ENCODE measurements at places on chromosomes 2 and 18.

GRCh38 chr2:32003791-32004190 lies 7.0 kb downstream of the MEMO1 start:
- no peak for DNase-seq

GRCh38 chr2:2840681-2841300 lies 509.7 kb upstream of the MYT1L start:
- no peak for DNase-seq

DNA sequence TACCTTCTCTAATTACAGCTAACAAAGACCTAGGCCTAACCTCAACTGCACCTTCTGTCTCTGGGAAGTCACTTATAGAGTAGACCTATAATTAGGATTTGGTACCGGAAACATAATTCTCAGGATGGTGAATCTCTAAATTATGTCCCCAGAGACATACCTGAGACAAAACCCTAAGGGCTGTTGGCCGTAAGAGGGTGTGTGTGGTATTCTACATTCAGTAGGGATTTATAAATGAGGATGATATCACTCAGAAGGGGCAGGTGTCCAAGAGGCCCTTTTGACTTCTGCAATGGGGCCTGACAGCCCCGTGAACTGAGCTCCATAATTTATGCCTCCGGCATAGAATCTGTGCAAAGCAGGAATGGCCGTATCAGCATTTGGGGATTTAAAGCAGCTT lies 13.5 kb upstream of the DARS1 start:
- DNase-seq: no peak

GRCh38 chr18:44602845-44603244 lies 77.8 kb upstream of the SETBP1 start:
- DNase-seq: no peak

DNA sequence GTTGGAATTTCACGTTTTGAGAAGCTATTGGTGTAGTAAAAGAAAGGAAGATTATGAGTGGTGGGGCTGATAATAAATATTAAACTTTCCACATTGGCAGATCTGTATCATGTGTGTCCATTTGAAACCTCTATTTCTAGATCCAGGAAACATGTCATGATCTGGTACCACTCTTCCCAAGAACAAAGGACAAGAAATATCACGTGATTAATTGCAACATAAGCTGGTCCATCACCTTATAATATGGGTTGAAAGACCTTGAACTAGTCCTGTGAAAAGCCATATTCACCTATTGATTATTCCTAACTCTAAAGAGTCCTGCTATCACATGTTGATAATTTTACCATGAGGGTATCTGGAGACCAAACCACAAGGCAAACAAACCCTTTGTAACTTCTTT lies 335.3 kb upstream of the SMIM21 start:
- DNase-seq: no peak

DNA sequence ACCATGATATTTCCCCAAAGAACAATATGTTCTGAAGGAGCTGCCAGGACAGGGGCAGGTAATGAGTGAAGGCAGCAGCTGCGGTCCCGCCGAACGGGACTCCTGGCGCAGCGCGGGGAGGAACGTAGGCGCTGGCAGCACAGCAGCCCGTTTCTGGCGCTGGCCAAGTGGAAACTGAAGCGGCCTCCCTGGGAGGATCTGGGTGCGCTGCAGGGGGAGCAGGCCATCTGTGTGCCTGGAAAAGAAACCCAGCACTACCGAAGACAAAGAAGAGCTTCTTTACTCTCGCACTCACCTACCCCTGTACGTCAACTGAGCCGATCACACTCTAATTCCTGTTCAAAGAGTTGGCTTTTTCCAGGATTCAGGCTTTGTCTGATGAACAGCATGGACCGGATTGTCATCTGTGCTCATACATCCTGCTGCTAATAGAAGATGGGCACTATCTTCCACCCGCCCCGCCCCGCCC lies 11.8 kb downstream of the G6PC2 start:
- DNase-seq: no peak

- no peak for DNase-seq
Observed at GRCh38 chr2:109341355-109342255, 212.6 kb downstream of the SH3RF3 start.

DNA sequence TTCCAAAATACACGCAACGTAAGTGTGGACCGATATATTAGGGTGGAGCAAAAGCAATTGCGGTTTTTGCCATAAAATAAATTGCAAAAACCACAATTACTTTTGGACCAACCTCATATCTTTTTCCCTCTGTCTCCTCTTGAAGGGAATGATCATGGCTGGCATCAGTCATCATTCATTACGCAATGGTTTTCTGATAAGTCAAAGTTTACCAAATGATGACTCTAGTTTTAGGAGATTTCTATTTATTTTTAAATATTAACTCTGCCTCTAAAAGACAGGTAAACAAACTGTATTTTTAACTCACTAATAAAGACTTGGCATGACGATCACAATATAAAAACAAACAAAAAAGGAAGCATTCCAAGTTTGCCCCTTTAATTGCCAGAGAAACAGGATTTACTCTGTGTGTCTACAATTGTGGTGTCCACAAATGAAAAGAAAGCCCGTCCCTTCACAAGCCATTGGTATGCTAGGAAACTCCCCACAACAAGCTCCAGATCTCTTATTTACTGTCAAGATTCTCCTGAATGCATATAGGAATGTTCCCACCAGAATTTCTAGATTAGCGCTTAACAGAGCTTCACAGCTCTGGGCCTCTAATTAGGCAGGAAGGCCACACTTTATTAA lies 61.3 kb downstream of the IRS1 start:
- no peak for DNase-seq

- DNase-seq: no peak
Observed at GRCh38 chr2:239789711-239790110, 235.4 kb downstream of the NDUFA10 start.

DNA sequence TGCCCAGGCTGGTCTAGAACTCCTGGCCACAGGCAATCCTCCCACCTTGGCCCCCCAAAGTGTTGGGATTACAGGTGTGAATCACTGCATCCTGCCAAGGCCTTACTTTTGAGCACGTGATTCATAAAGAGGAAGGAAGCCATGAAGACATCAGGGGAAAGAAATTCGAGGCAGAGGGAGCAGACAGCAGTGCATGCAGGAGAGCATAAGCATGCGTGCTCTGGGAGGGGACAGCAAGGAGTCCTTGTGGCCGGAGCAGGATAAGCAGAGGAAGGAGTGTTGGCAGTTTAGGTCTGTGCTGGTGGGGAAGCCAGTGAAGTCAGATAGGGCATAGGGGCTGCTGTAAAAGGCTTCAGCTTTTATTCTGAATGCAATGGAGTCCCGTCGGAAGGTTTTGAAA lies 400.5 kb upstream of the RAB12 start:
- no peak for DNase-seq

- DNase-seq: no peak
Observed at GRCh38 chr2:63078852-63079606, 28.4 kb downstream of the OTX1 start.

DNA sequence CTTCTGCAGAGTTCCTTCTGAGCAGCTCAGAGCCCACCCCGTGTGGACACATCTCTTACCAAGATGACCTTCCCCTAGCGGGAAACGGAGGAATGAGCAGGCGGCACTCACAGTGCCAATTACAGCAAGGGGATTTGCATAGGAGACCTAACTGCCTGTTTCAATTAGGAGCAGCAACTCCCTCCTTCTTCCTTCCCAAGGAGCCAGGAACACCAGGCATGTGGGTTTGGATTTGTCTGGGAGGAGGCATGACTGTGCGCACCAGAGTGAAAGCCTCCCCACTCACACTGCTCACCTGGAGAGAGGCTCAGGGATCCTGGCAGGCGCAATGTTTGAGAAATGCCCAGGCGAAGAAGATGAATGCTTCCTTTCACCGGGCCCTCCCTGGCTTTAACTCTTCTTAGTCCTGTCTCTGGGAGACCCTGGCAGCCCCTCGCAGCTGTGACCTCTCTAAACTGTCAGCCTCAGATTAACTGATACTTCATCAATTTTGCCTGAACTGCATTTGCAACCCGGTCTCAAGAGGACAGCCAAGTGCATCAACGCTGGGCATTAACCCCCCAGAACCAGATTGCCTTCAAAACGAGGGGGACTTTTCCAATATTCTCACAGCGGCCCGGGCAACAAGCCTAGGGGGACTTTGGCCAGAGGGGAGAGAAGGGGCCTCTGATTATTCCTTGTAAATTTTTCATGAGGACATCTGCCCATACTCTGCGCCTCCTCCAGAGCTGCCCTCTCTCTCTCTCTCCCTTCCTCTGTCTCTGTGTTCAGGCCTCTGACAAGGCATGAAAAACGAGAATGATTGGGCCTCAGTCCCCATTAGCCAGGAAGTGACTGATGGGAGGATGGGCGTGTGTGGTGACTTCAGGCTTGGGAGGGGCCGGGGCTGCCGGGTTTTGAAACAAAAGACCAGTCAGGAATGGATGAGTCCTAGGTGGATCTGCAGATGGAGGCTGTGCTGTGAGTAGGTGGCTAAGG lies 93.8 kb downstream of the CMPK2 start:
- DNase-seq: no peak

- DNase-seq: no peak
Observed at GRCh38 chr18:74994502-74995418, 214.2 kb downstream of the PTGR3 start.

DNA sequence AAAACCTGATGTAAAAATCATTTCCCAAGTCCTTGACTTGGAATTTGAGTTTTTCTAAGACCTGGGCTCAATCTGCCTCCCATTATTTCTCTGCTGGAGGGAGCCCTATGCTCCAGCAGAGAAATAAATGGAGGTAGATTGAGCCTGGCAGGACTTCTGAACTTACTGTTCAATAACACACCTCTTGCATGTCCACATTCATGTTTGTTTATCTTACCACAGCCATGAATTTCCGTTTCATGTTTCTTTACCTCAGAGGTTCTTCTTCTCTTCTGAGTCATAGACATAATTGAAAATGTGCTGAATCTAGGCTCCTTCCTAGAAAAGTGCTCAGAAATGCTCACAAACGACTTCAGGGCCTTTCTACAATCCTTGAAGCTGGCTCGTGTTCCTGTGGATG lies 170.8 kb downstream of the PMAIP1 start:
- DNase-seq: no peak

DNA sequence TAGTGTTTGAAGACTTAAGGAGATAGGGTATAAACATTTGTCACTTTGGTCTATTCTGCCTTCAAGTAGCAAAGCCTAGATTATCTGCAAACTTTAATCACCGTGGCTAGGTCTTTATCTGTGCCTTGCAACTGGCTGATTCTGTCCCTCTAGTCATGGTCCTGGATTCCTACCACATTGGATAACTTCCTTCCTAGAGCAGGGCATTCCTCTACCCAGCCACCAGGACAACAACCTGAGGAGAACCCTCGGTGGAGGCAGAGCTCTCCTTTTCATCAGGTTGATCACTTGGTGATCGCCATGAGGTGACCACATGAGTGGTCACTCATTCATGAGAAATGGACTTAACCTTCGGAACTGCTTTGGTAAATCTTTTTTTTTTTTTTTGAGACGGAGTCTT lies 25.3 kb upstream of the PTPRM start:
- DNase-seq: no peak

DNA sequence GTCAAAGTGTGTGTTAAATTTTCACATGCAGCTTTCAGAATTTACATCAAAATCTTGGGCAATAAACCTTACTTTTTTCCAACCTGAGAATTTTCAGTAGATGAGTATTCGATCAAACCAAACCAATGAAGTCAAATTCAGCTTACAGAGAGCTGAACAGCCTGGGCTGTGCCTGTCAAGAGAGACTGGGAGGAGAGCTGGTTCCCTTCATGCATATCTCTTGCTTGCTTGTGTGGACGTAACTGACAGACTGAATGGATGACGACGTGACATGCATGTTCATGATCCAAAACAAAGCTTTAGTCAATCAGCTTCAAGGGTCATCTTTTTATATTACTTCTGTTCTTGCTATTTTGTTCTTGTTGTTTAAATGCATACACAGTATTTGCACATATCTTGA lies 145.2 kb downstream of the GALNT3 start:
- no peak for DNase-seq

DNA sequence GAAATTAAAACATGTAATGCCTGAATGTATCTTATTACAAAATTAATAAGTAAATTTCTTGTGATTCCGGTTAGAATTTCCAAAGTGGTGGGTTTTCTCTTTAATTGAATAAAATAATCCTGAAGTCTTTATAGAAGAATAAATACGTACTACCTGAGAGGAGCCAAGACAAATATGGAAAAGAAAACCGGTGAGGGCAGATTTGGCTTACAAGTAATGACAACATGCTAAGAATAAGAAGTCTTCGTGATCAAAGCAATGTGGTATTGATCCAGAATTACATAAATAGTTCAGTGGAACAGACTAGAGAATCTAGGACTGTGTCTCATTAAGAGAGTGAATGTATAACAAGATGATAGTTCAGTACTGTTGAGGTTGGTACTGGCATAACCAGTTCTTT lies 167.5 kb downstream of the NEDD4L start:
- DNase-seq: no peak

DNA sequence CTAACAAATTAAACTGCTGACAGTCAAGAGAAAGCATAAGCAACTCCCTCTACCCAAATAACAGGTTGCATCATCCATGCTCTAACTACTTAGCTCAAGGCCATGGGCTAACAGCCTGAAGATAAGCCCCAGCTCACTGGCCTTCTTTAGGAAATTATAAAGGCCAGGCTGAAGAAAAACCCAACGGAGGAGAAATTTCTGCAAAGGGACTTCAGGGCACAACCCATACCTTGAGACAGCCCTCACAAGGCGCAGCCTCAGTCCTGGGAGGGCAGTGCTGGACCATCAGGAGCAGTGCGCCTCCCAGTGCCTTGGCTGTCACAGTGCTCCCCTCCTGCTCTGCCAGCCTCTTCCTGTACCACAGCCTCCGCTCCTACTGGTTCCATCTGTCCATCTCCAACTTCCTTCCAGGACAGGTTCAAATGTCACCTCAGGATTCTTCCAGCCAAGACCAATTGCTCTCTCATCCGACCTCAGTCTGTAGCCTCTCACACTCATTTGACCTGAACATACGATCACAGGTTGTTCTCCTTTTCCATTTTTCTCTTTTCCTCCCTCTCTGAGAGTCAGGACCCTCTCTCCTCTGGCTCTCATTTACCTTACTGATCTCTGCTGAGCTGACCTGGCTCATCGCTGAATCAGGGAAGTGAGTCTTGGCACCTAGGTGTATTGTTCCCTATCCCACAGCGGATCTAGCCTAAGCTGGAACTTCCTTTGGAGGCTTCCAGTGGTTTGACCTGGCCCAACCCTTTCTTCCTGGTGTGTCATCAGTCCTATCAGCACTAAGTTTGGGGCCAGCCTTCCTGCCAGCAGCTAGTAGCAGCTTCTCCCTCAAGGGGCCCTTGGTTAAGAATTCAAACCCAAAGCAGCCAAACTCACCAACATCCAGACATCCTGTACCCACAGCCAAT lies 1.9 kb downstream of the MCFD2 start:
- DNase-seq: no peak

DNA sequence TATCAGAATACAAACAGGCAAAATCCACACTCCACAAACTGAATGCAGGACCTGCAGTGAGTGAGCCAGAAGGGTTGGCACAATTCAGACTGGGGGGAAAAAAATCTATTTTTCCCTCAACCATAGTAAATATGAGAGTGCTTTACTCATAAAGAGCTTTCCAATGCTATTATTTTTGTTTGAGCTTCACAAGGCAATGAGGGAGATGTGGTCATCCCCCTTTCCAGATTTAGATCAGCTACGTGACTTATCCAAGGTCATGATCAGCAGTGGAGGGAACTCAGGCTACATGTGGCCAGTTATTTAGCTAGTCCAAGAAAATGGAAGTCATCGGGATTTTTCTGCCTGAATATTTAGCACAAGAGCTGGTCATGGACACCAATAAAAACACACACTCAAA lies 120.4 kb upstream of the KLF7 start:
- no peak for DNase-seq
